AG09319 (cell line): ENCODE measurements at places on chromosomes 16 and 17.

GRCh38 chr16:22063888-22064467 lies 28.4 kb upstream of the VWA3A start:
- no peak for DNase-seq

- no peak for DNase-seq
These were observed 174.3 kb upstream of the TNRC6C start for GRCh38 chr17:77783991-77784820.

DNA sequence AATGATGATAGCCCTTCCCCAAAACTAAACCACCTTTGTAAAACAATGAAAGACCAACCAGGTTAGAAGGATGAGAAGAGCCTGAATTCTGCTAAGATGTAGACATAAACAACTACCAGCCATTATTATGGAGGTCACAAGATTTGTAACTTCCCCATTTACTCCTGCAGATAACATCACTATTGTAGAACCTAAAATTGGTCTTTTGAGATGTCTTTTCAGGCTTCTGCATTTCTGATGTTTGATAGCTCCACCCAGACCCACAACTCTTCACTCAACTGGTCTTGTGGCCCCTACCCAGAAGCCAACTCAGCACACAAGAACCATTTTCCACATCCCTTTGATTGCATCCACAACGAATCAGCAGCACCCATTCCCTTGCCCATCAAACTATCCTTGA lies 100.8 kb downstream of the TMEM132E start:
- DNase-seq: no peak

DNA sequence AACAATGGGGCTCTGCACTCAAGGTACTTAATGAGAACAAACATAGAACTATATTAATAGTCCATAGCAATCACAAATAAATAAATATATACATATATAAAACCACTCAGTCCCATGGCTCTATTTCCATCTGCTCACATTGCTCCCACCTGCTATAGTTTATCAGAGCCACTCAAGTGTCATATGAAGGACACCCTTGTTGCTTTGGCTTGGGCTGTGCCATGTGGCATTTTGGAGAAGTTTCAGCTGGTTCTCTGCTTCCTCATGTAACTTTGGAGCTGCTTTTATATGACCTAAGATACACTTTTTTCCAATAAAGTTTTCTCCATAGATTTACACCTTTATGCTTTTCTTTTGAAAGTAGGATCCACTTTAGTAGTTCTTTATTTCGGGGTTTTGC lies 126.4 kb downstream of the KCNJ2 start:
- no peak for DNase-seq

DNA sequence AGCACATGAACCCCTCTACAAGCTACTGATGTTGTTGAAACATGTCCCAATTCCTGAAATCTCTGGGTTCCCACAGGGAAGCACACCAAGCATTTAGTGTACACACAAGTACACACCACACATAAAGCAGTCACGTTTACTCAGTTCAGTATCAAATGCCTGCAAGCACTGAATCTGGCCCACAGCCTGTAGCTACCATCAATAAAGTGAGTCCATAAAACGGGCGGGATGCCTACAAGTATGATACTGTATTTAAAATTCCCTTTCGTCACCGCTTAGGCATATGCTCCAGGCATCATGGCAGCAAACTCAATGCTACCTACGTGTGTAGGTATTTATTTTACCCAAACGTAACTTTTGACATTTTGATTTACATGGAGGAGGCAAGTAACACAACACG lies 2.3 kb downstream of the AXIN1 start:
- DNase-seq: no peak

GRCh38 chr17:43125967-43126910 lies 1.1 kb upstream of the BRCA1 start:
- DNase-seq: no peak

DNA sequence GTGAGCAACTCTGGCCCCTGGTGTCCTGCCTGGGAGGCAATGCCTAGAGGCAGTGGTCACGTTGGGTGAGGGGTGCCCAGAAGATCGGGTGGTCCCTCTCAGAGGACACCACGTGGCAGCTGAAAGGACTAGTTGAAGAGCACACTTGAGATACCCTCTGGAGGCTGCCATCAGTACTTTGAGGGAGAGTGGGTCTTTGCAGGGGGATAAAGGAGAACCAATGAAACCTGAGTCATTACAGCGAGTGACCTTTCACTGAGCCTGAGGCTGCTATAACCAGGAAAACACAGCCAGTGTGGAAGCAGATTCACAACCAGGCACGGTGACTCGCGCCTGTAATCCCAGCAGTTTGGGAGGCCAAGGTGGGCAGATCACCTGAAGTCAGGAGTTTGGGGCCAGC lies 18.9 kb downstream of the CA4 start:
- DNase-seq: no peak
